ENCODE measurements at places on chromosomes 4 and X.

GRCh38 chr4:111209706-111210105 is 586.8 kb upstream of the PITX2 start:
- no peak for DNase-seq

DNA sequence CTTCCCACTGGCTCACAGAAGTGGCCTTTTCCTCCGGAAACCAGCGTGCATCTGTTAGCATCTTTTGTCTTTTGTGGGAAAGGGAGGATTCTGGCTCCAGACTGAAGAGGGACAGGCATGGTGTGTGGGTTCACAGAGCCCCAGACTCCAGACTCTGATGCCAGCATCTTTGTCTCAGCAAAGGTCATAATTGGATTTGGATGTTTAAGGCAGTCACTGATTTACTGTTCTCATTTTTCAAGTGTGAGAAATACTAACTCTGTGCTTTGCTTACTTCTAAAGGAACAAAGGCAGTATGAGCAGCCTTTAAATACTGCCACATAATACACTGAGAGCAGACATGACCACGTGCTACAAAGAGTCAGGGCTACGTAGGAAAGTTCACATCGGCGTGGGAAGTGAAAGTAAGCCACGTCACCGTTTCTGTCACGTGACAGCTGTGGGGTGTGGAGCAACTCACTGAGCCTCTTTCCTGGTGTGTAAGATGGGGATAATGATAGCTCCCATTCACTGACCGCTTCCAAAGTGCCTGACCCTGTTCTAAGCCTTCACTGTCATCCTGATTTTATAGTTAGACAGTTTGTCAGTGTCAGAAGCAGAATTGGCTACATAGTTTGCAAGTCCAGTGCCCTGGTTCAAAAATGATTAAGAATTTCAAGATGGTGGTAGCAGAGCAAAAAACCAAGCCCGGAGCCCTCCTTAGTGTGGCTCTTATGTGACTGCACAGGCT is 24.8 kb upstream of the TMSB4X start:
- DNase-seq: peak; percentile 71

DNA sequence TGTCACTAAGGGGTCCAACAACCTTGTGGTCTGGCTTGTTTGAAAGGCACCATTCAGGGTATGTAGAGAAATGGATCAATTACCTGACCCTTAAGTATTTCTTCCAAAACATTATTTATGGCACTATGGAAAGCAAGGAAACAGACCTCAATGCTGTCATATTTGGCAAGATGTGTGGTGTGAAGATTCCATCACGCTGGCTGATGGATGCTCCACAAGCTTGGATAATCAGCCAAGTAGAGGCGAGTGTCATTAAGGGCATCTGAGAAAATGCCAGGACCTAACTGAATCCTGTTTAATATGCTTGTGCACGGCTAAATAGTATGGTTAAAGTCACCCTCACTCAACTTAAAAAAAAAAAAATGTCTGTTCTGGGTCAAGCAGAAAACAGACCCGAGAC is 120.7 kb downstream of the COMMD8 start:
- no peak for DNase-seq

GRCh38 chrX:133005042-133005441 is 46.6 kb upstream of the HS6ST2 start:
- no peak for DNase-seq

GRCh38 chr4:39495446-39496213 is 31.6 kb downstream of the UGDH start:
- DNase-seq: no peak

GRCh38 chr4:57661517-57662090 is 551.4 kb upstream of the IGFBP7 start:
- DNase-seq: no peak

DNA sequence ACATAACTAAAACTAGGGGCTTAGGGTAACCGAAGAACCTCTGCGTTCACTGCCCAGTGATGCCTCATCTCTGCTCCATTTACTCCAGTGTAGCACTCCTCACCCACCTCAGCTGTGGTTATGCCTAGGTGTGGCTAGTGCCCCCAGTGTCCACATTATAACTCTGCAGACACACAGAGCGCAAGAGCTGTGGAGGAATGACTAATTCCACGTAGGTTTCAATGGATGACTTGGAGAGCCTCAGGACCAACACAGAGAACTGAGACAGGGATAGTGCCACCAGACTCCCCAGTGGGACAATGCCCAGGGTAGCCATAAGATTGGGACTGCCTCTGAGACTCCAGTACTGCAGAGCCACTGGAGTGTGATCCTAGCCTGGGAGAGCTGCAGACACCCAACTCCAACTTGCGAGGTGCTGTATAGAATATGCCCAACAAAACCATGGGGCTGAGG is 542.4 kb upstream of the DIPK2B start:
- no peak for DNase-seq

Data from T-helper 2 cell (primary cell).